ENCODE measurements at places on chromosomes 5 and 9.

DNA sequence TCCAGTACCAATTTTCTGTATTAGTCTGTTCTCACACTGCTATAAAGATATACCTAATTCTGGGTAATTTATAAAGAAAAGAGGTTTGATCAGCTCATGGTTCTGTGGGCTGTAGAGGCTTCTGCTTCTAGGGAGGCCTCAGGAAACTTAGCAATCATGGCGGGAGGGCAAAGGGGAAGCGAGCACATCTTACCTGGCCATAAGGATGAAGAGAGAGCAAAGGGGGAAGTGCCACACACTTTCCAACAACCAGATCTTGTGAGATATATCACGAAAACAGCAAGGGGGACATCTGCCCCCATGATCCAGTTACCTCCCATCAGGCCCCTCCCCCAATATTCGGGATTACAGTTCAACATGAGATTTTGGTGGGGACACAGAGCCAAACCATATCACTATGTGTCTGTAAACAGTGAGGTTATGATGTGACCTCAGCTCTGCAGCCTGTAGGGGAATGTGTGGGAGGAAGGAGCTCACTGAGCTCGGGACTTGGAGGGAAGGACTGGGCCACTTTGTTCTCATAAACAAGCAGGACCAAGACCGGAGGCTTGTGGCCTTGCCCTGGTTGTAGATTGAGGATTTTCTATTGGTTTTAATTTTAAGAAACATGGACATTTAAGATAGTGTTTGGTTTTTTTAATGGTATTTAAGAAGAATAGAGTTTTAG lies 85.2 kb downstream of the EHMT1 start:
- DNase-seq, result no peak

- DNase-seq, result no peak
Observed at GRCh38 chr5:150241298-150242160, 48.0 kb downstream of the CAMK2A start.

DNA sequence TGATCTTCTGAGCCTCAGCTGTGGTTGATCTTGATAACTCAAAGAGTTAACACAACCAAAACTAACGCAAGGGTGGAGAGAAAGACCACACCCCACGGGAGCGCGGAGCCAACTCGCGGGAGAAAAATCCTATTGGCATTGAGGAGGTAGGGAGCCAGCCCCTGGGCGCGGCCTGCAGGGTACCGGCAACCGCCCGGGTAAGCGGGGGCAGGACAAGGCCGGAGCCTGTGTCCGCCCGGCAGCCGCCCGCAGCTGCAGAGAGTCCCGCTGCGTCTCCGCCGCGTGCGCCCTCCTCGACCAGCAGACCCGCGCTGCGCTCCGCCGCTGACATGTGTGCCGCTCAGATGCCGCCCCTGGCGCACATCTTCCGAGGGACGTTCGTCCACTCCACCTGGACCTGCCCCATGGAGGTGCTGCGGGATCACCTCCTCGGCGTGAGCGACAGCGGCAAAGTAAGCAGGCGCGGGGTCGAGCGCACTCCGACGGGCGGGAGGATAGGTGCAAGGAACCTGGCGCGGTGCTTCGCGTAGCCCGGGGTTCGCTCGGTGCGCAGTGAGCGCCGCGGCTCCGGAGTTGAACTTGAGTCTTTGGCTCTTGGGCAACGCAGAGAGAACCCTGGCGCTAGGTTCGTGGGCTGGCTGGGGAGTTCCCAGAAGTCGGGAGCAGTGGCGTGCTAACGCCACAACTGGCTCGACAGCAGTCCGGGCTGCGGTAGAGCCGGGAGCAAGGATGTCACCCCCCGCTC lies at the start of gene GDA:
Gene GDA (plus strand): TSS at position 210 of the 745 bp plus-strand sequence. CDS start 120 bp downstream, at position 330.
- DNase-seq, result no peak

- DNase-seq, result no peak
Observed at GRCh38 chr9:110089681-110090370, 118.1 kb downstream of the C9orf152 start.

GRCh38 chr5:35762368-35762767 lies 94.3 kb upstream of the IL7R start:
- no peak for DNase-seq

GRCh38 chr5:180640861-180641565 lies 8.4 kb downstream of the FLT4 start:
- DNase-seq, result no peak

DNA sequence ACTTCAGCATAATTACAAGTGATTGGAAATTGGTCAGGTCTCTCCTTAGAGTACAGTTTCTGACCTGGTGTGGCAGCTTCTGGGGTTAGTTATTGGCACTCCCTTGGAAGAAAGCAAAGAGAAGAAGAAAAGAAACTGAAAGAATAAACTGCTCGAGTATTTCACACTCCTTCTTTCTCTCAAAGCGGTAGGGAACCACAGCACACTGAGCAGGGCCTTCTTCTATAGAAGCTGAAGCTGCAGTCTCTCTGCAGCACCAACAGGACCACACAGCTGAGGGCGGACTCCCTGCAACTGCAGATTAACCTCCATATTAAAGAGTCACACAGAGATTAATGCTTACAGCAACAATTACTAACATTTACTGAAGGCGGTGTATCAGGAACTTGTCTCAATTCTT lies 152.0 kb downstream of the TRPM6 start:
- no peak for DNase-seq

DNA sequence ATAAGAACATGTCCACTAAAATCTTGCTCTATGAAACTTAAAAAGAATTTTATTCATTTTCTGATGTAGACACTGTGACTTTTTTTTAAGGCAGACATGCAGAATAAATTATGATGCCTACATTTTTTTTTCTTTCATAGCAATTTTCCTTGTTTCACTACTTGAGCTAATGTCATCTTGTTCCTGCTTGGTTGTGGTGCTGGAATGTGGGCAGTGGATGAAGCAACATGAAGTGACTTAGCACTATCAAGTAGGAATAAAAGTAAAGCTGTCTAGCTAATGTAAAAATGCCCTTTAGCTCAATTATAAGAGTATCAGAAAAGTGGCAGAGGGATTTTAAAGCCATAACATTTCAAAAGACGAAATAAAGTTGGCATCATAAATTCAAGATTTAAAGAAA lies 191.0 kb downstream of the ADAMTS6 start:
- DNase-seq, result no peak

GRCh38 chr9:74551266-74551665 lies 54.1 kb downstream of the RORB start:
- DNase-seq, result no peak

GRCh38 chr5:368183-369084 lies 46.9 kb downstream of the AHRR start:
- DNase-seq, result peak; percentile 48

DNA sequence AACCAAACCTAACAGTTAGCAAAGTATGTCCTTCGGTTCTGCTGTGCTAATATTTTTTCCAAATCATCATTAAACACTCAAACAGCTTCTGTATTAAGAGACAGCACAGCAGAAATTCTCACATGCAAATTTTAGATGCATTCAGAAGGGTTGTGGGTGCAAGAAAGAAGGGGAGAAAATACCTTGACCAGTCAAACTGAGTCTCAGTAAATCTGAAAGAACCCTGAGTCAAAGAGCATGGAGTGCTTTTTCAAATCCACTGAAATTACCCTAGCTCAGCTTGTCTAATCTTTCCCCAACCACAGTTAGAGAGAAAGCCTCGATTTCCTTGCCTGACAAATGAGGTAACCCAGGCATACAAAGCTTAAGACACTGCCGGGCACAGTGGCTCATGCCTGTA lies 55.1 kb downstream of the RETREG1 start:
- no peak for DNase-seq

GRCh38 chr5:3828761-3829160 lies 233.1 kb downstream of the IRX1 start:
- DNase-seq, result no peak

DNA sequence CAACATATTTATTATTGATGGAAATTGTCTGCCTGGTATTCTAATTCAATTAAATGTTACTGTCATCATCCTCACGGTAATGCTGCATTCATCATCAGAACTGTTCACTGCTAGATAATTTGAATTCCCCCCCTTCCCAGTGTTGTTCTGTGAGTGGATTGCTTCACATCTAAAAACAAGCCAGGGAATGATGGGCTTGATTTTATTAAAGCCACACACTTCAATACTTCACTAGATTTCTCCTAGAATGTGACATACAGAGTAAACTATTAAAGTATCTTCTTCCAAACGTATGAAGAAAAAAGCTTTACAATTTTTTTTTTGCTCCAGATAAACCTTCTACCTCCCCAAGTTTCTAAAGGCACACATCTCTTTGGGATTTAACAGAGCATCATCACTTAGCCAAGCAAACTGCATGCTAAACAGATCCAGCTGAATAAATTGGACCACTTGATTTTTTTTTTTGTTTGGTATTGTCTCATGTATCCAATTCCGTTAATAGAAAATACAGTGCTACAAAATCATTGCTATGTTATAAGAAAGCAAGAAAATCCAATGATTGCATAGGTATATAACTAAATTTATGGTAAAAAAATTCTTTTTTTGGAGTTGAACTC lies 692.4 kb downstream of the MTRR start:
- no peak for DNase-seq

GRCh38 chr9:794386-794785 lies 47.1 kb upstream of the DMRT1 start:
- DNase-seq, result no peak

DNA sequence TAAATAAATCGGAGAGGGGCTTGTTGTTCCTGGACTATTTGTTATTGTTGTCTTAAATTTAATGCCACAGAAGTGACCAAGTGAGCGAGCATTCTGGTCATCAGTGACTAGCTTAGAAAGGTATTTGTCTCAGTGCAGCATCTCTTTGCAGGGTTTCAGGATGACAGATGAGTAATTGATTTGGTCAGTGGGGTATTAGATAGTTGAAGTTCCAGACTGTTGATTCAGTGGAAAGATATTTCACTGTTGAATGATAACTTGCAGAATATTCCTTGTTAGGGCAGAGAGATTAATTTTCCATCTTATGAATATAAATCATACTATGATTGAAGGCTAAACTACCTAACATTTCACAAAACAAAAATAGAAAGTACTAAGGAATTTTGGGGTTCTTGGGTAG lies 122.4 kb downstream of the TRIO start:
- no peak for DNase-seq

GRCh38 chr5:64883912-64884311 lies 115.2 kb downstream of the CWC27 start:
- DNase-seq, result no peak

- no peak for DNase-seq
Observed at GRCh38 chr5:116559673-116560164, 14.9 kb downstream of the SEMA6A start.

DNA sequence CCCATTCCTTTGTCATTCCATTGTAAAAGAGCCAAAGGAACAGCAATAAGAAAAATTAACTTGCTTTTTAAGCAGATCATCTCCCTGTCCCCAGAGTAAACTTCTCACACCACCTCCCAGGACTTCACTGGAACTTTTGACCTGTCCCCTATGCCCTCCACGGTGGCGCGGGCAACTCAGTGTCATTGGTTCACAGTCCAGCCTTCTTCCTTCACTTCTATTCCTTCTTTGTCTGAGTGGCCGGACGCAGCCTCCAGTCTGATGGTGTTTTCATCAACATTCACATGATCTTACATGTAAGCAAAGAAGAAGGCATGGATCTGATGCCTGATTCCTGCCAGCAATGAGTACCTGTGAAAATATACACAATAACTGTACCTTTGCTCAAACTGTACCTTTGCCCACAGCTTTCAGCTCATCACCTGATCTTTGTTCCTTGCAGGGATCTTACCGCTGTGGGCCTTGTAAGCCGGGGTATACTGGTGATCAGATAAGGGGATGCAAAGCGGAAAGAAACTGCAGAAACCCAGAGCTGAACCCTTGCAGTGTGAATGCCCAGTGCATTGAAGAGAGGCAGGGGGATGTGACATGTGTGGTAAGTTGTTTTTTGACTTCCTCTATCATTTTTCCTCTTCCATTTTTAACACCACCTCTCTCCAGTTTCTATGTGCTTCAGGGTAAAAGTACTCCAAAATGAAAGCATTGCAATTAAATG lies 32.5 kb downstream of the THBS4 start:
- no peak for DNase-seq

GRCh38 chr9:112925058-112925641 lies 34.5 kb upstream of the SLC46A2 start:
- DNase-seq, result no peak

DNA sequence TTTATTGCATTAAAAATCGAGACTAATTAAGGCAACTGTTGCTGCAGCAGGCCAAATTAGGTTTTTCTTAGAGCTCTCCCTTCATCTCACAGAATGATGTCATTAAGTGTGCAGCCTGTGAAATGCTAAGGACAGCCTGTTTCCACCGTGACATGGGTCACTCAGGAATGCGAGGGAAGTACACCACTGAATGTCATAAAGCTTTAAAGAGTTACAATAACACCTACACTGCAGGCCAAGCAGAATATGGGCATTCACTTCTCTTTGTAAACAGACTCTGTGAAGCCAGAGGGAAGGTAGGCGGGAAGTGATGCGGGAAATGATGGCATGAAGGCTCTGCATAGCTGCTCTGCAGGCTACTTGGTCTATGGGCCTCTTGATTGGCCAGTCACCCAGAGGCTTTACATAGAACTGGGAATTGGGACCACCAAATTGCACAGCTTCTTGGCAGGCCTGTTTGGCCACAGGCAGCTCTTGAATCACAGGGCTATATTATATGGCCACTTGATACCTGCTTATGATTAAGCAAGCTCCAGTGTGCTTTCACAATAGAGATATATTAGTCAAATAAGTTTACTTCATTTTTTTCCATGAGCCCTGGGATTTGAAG lies 28.4 kb upstream of the AOPEP start:
- no peak for DNase-seq

- DNase-seq, result no peak
Observed at GRCh38 chr9:30121611-30122010, 2262.8 kb upstream of the ACO1 start.

- no peak for DNase-seq
Observed at GRCh38 chr9:36679710-36680109, 107.0 kb downstream of the MELK start.

DNA sequence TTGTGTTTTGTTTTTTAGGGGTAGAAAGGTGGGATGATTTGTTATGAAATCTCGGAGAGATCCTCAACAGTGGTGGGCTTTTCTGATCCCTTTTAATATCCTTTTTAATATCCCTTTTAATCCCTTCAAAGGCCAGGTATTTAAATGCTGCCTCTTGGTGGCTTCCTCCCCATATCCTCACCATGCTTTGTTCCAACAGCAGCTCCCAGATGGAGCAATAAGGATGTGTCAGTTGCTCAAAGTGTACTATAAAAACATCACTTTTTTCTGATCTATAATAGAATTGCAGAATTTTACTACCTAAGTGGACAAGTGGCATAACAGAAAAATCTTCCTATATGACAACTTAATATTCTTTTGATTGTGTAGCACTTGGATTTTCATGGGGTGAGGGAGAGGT lies 160.1 kb downstream of the GNAQ start:
- DNase-seq, result no peak

GRCh38 chr9:10387282-10387681 lies 225.5 kb downstream of the PTPRD start:
- no peak for DNase-seq

GRCh38 chr5:37767961-37768360 lies 71.9 kb downstream of the GDNF start:
- no peak for DNase-seq

GRCh38 chr9:14690948-14691730 lies 2.1 kb downstream of the ZDHHC21 start:
- no peak for DNase-seq

Measured in sciatic nerve (tissue), 2 donors.